ENCODE measurements at places on chromosomes 5 and 9.

DNA sequence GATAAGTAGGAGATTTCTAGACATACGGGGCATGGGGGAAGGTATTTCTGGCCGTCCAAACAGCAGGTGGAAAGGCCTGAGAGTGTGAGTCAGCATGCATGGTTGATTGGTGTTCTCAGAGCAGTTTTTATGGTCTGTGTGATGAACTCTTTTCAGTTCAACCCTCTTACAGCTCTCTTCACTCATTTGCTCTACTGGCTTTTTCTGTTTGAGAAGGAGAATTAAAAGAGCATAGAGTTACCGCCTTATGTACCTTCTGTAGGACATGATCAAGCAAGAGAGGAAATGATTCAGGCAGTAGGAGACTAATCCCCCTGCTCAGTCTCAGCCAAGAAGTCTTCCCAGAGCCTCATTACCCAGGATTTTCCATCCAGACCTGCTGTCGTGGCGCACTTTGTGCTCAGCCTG is 92.4 kb downstream of the PRDM6 start:
- no peak for DNase-seq

GRCh38 chr9:120030847-120031246 is 549.1 kb downstream of the CDK5RAP2 start:
- no peak for DNase-seq

- no peak for DNase-seq
These were observed 65.0 kb downstream of the HSD17B3 start for GRCh38 chr9:96236854-96237550.

- DNase-seq, result no peak
These were observed 78.4 kb upstream of the OTULINL start for GRCh38 chr5:14503017-14503680.

- no peak for DNase-seq
These were observed at the start of gene CYSRT1 for GRCh38 chr9:137224830-137225694. TSS of gene CYSRT1 (plus strand) at chr9:137225174. CDS start at chr9:137225622, 448 bp downstream.

DNA sequence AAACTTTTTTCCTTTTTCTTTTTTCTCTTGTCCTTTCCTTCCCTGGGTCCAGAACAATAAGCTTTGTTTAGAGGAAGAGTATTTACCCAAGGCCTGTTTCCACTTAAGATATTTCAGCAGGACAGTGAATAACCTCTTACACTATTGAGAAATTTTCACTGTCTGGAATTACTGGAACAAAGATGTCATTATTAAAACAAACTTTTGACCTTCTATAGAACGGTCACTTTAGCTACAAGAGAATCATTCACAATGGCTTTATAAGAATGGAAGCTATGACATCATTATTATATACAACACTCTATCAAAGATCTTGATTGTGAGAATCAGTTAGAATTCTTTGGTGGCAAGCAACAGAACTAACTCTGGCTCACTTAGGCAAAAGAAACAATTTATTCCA is 22.0 kb upstream of the ARHGAP26 start:
- DNase-seq, result no peak

DNA sequence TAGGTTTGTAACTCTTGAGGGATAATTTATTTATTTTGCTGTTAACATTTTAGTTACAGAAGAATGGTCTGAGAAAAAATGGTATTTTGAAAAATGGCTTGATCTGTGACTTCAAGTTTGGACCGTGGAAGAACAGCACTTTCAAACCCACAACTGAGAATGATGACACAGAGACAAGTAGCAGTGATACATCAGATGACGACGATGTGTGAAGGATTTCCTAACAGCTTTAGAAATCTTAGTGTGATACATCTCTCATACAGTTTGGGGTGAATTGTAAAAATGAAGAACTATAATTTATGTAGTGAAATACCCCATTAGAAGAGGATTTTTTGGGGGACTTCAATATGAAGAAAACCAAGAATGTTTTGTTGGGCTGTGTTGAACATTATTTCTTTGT is 88.7 kb downstream of the GPBP1 start:
- DNase-seq, result no peak

GRCh38 chr5:7377761-7378160 is 18.2 kb upstream of the ADCY2 start:
- no peak for DNase-seq

DNA sequence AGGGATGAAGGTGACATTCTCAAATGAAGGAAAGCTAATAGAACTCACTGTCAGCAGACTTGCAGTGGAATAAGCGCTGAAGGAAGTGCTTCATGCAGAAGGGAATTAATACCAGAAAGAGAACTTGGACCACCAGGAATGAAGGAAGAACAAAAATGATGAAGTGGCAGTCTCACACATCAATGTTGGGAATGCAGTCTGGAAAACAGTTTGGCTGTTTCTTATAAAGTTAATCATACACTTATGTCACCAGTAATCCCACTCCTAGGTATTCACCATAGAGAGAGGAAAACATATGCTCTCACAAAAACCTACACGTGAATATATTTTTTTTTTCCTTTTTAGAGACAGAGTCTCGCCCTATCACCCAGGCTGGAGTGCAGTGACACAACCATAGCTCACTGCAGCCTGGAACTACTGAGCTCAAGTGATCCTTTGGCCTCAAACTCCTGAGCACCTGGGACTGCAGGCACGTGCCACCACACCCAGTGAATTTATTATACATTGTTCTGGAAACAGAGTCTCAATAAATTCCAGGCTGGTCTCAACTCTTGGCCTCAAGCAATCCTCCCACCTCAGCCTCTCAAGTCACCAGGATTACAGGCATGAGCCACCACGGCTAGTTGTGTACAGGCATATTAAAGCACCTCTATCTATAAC is 81.2 kb downstream of the ROR2 start:
- DNase-seq, result no peak

- no peak for DNase-seq
These were observed 439.9 kb upstream of the KLF4 start for GRCh38 chr9:107929443-107929842.

DNA sequence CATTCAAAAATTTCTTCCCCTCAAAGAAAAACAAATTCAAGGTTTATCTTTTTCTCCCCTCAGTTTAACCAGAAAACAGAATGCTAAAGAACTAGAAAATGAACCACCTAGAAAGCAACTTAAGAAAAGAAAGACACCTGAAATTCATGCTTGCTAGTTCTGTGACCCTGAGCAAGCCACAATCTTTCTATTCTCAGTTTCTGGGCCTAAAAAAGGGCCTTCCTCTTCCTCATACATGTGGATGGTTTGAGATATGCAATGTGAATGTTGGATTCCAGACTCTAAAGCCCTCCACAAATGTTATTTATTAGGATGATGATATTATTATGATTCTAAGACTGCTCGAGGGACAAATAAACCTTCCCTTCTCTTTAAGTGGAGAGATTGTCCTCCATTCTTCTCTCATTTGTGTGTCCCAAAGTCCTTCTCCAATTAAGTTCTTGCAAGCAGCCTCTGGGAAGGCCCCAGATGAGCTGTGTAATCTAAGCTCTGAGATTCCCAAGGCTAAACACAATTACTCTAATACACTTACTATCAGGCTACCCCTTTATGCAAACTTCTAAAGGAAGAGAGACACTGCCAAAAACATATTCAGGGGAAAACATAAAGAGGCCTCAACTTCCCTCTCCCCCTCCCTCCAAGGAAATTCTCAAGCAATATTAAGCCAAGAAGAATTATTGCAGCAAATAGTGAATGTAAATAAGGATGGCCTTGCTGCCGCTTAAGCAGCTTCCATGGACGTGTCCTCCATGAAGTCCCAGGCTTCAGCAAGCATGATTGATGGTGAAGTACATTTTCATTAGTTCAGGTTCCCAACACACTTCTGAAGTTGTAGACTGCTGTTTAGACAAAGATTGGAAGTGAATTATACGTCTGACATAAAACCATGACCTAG is 80.2 kb downstream of the PRKACG start:
- no peak for DNase-seq

- no peak for DNase-seq
These were observed 14.6 kb downstream of the FGF1 start for GRCh38 chr5:142671266-142671665.

GRCh38 chr5:162882629-162883028 is 554.8 kb upstream of the CCNG1 start:
- no peak for DNase-seq

GRCh38 chr9:74496819-74497747 is at the start of gene RORB:
TSS of gene RORB (plus strand) at chr9:74497335. CDS start at chr9:74497977, 642 bp downstream.
- no peak for DNase-seq

DNA sequence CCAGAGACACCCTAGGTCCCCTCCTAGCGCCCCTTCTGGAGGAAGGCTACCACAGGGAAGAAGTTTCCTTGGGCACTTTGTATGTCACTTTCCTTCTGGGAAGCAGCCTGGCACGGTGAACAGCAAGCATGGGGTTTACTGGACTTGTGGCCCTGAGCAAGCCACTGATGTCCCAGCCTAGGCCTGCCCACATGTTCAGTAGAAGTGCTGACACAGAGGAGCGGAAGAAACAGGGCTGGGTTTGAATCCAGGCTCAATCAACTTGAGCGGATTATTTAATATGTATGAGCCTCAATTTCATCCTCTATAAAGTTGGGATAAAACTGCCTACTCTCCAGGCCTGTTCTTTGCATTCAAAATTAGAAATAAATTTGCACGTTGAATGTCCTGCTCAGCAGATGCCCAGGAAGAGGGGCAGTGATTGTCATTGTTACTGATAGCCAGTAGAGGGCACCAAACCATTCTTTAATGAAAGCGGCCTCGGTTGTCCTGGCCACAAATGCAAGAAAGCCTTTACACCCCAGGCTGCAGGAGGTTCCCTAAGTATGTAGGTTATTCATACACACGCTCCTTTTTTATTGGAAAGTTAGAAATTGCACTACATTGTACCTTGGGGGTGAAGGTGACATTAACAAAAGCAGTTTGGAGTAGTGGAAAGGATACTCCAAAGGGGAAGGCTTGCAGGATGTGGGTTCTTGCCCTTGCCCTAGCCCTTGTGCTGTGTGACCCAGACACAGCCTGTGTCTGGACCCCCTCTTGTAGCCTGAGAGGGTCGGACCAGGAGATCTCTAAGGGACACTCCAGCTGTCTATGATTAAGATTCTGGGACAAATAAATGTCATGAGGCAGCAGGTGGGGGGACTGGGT is 13.4 kb upstream of the XPA start:
- DNase-seq, result no peak

DNA sequence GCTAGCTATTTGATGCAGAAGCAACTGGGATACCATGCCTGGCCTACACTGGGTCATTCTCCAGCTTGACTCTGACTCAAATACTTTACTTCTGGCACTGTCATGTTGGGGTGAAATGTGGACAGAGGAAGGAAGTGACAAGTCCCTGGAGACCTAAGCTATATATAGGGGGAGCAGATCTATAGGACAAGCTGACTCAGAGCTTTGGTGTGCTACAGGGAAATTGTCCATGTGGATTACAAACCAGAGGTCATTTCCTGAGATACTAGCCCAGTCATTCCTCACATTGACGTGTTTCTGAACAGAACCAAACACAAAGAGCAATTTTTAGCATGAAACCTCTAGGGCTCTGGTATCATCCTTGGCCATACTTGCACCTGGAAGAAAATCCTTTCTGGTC is 531.6 kb upstream of the CLINT1 start:
- no peak for DNase-seq

- DNase-seq, result no peak
These were observed 247.7 kb upstream of the ADRA1B start for GRCh38 chr5:159668556-159668955.

- DNase-seq, result no peak
These were observed 205.1 kb upstream of the EFNA5 start for GRCh38 chr5:107875833-107876232.

- DNase-seq, result no peak
These were observed 148.7 kb upstream of the GDNF start for GRCh38 chr5:37988454-37989046.

DNA sequence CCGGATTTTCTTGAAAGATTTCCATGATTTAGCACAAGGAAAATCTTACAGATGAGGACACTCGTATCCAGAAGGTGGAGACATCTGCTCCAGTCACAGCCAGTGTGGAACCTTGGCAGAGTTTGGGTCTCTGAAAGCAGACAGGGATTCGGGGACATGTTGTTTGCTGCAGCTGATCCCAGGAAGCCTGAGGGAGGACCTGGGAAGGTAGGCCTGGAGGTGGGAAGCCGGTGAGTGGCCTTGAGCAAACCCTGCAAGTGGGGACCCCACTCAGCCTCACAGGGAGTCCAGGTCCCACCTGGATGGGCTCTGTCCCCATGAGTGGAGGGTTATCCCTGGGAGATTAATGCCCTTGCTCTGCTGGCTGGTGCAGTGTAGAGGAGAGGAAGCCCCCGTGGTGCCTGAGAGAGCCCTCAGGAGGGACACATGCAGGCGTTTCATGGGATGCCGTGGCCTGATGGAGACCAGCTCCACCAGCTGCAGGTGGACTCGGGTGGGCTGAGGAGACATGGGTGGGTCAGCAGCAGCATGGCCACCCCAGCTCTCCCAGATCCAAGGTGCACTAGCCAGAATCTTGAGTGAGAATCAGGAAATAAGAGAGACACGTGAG is 7.8 kb downstream of the MRPS2 start:
- DNase-seq, result no peak

GRCh38 chr9:82367016-82367415 is 378.4 kb downstream of the SPATA31D1 start:
- no peak for DNase-seq

DNA sequence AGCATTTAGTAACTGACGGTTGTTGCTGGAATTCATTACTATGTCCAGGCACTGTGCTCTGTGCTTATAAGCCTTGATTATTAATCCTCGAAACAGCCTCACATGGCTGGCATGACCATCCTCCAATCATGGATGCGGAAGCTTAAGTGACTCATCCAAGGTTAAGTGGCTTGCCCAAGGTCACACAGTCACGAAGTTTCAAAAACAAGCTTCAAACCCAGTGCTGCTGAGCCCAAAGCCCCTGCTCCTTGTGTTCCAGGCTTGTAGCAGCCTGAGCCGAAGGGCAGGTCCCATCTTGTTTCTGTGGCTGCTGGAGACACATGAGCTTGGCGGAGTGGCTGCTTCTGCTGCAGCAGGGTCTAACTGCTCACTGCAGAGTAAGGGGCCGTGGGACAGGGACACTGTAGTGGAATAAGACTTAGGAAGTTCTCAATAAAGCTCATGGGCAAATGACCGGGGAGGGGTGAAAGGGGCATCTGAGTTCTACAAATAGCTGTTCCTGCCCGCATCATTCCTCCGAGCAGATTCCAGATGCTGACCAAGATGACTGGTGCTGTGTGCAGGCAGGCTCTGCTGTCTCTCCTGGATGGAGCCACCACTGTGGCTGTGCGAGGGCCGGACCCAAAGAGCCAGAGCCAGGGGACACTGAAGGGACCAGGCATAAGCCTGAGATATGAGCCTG is 32.4 kb downstream of the WHRN start:
- DNase-seq, result no peak

DNA sequence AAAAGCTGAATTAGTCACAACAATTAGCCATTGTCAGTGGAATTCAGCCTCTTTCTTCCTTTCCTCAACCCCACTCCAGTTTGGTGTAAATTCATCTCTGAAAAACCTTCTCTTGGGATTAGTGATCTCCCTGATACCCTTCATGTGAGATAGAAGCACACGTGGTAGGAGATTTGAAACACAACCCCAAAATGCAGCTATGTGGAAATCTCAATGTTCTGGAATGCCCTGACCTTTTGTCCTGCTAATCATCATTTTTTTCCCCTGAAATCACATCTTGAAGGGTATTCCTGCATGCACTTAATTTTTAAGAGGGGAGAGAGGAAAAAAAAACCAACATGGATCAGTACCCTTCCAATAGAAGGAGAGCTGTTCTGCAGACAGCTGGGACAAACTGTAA is 612.6 kb downstream of the EBF1 start:
- no peak for DNase-seq
